ENCODE measurements at places on chromosomes 5 and 9.

- DNase-seq: no peak
These were observed 37.8 kb downstream of the GABRP start for GRCh38 chr5:170821257-170821800.

DNA sequence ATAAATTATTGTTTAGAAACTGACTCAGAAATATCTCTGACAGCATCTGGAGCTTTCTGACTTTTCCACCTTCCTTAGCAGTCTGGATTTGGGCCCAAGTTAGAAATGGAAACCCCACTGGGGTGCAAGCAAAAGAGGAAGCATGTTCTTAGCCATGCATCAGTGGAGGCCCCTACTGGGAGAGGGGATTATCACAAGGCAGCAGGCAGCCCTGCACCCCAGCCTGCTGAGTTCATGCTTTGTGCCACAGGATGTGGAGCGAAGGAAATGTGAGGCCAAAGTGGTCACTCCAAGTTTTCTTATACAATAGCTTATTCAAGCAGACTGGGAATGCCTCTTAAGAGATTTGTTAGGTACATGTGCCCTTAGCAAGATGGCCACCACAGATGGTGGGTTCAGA is 146.5 kb upstream of the TLX3 start:
- DNase-seq: no peak

- DNase-seq: no peak
These were observed 244.5 kb downstream of the NR3C1 start for GRCh38 chr5:143159031-143159430.

GRCh38 chr5:130102960-130103359 is 198.7 kb downstream of the CHSY3 start:
- no peak for DNase-seq

GRCh38 chr9:94270009-94270408 is 10.9 kb downstream of the ZNF169 start:
- no peak for DNase-seq

DNA sequence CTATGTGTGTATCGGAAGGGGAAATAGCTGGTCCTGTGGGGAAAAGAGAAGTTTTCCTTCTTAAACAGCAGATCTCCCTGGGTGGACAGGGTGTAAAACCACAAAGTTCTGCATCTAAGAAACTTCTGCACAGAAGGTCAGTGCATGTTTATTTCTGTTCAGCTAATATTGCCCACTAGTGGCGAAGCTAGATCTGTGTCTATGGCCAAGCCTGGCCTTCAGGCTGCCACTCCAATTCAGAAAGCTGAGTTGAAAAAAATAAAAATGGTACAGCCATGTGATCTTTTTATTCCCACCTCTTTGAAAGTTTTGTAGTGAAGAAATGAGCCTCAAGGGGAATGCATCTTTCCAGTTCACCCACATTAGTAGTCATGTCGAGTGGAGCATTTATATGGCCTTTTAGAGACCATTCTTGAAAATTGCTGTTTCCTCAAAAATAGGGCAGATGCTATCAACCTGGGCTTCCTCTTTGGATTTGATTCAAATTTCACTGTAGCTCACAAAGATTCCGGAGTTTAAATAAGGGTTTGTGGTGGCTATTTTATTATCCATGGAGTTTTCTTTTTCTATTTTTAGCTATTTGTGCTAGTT is 488.0 kb downstream of the PRELID2 start:
- DNase-seq: no peak

DNA sequence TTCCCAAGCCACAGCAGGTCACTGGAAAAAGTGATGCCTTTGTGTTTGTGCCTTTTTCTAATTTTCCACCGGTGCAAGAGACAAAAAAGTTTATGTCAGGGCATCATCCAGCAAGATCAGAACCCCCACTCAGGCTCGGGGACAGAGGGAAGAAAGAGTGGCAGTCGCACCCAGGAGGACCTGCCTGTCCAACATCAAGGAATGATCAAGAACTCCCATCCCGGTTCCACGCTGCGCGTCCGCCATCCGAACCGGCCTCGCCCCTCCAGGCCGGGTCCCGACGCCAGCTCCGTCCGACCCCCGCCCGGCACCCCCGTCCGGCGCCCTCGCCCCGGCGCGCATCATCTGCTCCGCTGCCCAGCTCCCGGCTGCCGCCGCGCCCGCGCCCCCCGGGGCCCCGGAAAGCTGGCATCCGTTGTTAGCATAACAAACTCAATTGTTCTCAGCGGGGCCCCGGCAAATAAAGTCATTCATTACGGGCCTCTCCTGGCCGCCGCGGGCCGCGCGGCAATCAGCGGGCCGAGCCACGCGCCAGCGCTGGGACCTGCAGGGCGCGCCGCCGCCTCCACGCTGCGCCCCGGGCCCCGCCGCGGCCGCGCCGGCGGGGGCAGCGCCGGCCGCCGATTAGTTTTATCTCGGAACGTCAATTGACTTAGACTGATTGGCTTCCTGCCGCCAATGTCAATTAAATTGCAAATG is 48.1 kb downstream of the PAX5 start:
- DNase-seq: no peak

DNA sequence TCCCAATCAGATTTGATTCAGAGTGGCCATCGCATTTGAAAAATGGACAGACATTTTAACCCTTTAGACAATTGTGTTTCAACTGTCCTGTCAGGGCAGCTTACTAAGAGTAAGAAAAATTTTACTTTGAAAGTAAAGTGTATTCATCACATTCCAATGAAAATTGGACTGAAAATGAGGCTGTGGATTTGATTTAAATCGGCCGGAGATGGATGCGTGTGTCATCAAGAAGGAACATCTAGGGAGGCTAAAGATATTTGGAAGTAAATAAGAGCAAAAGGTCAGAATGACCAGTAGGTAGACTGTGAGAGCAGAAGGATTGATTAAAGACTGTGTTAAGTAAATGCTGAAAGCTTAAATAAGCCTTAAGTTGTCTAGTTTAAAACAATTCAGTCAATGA is 1.5 kb downstream of the ZCCHC7 start:
- DNase-seq: no peak

DNA sequence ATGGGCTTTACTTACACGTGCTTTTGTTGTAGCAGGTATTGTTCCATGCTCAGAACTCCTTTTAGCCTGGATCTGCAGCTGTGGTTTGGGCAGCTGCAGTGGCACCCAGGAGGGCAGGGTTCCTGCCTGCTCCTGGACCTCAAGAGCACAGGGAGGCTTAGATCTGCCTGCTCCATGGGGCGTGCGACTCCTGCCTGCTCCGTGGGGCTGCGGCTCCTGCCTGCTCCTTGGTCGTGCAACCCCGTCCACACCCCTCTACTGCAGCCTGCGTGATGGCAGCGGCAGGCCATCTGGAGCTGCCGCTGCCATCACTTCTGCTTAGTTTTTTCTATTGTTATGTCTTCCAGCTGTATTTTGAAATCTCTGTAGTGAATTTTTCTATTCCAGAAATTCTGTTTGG is 11.7 kb upstream of the UGT3A2 start:
- DNase-seq: no peak

DNA sequence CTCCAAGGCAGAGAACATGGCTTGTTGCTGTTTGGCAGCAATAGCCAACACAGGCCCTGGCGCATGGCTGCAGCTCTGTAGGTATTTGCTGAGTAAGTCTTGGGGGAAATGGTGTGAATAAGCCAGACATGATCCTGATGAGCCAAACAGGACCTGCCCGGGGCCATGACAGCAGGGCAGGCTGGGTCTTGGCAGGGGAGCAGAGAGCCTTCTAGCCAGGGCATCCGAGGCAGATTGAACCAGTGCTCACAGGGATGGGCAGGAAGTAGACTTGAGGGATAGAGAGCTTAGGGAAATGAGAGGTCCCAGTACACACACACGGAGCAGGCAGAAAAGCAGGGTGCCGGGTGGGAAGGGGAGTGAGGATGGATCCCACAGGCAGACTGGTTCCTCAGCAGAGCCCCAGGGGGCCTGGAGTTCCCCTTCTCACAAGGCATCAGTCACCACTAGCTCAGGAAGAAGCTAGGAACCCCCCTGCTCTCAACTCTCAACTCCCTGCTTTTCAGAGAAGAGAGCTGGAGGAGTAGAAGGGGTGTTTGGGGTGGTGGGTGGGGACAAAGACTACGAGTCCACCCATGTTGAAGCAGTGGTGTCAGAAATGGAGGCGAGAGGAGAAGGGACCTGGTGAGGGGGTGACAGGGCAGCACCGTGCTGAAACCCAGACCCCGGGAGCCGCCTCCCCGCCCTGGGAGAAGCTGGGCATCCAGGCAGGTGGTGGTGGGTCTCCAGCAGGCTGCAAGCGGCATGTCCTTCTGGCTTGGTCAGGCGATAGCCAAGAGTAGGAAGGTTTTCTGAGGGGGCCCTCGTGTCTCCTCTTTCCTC is 111.1 kb downstream of the RGS3 start:
- no peak for DNase-seq

- DNase-seq: no peak
These were observed 310.4 kb downstream of the GADD45G start for GRCh38 chr9:89915187-89915586.

DNA sequence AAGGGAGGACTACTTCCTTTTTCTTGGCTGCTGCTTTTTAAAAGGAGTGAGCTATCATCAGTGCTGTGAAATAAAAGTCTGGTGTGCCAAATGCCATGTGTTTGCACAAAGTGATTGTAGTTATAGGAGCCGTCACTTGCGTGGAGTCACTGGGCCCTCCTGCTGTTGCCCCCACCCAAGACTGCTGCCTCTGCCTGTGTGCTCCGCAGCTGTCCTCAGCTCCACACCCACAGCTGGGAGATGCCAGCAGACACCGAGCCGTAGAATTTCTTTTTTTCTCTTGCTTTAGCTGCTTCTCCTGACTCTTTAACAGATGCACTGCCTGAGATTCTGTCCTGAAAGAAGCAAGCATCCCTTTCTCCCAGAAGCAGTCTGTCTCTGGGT is 9.8 kb upstream of the GLE1 start:
- DNase-seq: no peak

Measured in hippocampal formation (tissue), 2 donors.